Gastroesophageal sphincter (tissue), 4 donors: ENCODE measurements at places on chromosomes 12 and 14. TPM values are rescaled to one million over a fixed set of nuclear protein-coding genes. Genes with fewer than 3 reads are reported as not detected.

Gene GPR68
- total RNA-seq = 1.8 TPM

DNA sequence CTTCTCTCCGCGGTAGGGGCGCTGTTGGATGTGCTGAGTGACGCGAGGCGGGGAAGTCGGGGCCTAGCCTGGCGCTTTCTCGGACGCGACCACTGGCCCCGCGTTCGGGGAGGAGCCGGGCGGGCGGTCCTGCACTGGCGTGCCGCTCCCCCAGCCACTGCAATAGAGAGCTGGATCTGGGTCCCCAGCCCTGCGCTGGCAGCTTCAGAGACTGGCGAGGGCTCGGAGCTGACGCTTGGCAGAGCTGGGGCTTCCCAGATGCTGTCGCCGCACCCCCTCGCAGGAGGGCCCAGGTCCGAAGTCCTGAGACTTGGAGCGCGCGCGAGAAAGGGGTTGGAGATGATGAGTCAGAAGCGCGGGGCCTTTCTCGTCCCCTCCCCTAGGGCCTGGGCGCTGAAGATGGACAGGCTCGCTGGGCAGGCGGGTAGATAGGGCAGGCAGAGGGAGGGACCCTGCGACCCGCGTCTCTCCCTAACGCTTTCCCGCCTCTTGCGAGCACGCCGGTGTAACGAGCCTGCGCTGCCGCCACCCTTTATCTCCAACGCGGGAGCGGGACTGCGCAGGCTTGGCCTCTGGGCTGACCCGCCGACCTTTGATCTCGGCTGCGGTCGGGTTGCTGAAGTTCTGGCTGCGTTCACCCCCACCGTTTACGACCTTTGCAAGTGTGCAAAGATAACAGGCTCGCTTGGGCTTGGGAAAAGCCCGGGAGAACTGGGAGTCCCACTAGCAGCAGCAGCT lies 3.0 kb downstream of the TMEM253 start:
- peak; percentile 96 for ATAC-seq

- peak; percentile 23 for ATAC-seq
Observed at GRCh38 chr14:24908592-24909236, 141.2 kb downstream of the STXBP6 start.

GRCh38 chr12:21912318-21912717 lies 28.9 kb downstream of the ABCC9 start:
- ATAC-seq = no peak
